Stimulated activated CD4-positive, alpha-beta T cell treated with anti-CD3 and anti-CD28 coated beads, Interleukin-15, amount 100 ng/mL, for 1 hour (primary cell): ENCODE measurements at places on chromosomes 4 and X.

DNA sequence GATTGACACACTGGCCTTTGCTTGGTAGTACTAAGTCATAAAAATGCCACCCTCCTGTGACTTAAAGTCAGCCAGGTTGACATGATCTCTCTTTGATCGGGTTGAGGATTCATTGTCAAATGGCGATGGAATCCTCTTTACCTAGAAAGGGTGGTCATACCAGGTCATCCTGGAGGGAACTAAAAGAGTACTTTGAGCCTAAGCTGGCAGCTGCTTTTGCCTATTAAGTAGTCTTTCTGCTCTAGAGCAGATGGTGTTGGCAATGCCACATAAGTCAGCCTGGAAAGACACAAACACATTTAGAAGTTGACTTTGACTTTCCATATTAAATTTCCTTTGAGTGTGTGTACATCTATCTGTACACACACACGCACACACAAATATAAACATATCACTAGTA, 39.2 kb upstream of the C4orf54 start:
- DNase-seq = no peak

GRCh38 chrX:116281106-116281505, 110.6 kb downstream of the AGTR2 start:
- no peak for DNase-seq

DNA sequence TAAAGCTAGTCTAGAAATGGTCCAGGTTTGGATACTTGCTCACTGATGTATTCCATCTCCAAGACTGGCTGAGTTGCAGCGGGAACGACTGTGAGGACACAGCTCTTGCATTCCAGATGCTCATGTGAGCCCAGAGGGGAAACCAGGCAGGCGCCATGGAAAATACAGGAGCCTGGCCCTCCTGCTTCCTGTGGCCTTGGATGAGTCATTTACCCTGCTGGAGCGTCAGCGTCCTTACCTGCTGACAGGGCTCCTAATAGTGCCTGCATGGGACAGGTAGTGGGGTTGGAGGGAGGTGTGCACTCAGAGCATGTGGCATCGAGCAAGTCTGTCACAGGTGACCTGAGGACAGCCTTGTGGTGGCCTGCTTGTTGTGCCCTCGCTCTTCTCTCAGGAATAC, 69.4 kb downstream of the NSG1 start:
- DNase-seq = no peak

- no peak for DNase-seq
Observed at GRCh38 chr4:110442309-110442708, 33.6 kb upstream of the ENPEP start.

DNA sequence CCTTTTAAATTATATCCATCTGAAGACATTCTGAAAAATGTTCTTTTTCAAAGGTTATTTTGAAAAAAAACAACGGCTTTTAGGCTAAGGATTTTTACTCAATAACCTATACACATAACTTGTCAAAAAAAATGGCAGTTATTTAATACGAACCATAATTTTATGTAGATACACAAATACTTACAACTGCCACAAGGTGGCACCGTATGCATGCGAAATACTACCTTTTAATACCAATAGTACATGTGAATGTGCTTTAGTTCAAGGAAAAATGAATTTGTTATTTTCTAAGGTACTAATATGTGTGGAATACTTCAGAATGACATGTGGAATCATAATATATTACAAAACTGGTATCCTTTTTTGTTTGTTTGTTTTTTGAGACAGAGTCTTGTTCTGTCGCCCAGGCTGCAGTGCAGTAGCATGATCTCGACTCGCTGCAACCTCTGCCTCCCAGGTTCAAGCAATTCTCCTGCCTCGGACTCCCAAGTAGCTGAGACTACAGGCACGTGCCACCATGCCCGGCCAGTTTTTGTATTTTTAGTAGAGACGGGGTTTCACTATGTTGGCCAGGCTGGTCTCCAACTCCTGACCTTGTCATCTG, 4.6 kb upstream of the MAD2L1 start:
- no peak for DNase-seq

DNA sequence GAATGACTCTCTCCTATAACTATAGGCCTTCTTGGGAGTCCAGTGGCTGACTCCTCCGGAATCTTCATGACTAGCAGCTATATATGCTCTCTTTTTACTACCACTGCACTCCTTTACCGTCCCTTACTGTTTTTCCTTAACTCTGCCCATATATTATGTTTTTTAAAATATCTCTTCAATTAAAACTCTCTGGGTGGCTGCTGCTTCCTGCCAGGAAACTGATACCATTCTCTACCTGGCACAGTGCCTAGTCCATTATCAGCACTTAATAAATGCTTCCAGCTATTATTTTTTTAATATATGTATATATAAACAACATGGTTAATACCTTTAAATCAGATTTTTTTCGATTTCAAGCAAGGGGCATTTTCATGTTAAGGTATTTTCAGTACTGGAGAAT, 136.6 kb upstream of the FAM47B start:
- no peak for DNase-seq

DNA sequence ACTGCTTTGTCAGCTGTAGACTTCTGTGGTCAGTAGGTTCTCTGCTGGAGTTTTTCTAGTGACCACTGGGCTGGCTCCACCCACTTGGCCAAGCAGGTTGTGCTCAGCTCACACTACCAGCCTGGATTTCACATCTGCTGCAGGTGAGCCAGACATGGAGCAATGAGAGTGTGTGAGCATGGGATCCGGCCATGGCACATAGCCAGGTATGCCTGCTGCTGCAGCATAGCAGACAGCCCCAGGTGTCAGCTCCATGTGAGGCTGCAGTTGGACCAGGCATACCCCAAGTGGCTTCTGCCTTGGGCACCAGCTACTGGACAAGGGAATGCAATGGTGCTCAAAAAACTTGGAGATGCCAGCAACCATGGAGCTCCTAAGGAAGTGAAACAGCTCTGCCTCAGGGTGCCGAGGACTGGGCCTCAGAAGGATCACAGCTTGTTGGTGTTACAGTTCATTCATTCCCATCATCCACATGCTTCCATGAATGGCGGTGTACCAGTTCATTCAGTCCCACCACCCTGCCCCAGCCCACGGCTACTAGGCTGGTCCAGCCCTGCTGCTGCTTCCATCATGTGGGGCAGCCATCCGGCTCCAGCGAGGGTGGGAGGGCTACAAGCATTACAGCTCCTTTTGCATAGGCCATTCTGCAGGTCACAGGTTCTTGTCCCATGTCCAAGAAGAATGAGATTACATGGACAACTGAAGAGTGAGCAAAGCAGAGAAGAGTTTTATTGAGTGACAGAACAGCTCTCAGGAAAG, 389.1 kb upstream of the PCDH7 start:
- no peak for DNase-seq

DNA sequence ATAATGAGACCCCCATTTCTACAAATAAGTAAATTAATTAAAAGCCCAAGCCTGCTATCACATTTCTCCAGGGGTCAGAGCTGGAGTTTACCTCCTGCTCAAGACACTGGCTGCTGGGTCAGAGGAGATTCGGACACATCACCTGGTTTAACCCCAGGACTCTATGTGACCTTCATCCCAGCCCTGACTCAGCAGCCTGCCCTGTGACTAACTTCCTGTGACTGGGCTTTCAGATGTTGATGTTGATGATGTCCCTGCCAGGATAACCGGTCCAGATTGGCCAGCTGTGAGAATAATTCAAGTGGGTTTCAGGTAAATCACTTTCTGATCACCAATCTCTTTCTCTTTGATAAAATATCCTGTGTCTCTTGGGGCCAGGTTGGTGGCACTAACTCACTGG, 102.4 kb upstream of the MAML3 start:
- no peak for DNase-seq

GRCh38 chr4:177451108-177451500, 8.9 kb upstream of the AGA start:
- no peak for DNase-seq

- no peak for DNase-seq
Observed at GRCh38 chr4:22003878-22004277, 55.3 kb upstream of the KCNIP4 start.

DNA sequence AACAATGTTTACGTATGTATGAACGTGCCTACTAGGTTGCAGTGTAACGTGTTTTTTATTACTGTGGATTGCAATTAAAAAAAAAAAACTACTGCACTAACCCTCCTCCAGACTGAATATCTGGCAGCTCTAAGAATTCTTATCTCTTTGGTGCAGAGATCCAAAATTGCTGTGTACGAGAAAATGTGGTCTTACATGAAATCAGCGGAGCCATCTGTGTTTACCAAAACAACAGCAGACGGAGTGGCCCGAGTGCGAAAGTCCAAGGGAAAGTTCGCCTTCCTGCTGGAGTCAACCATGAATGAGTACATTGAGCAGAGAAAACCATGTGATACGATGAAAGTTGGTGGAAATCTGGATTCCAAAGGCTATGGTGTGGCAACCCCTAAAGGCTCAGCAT, 268.1 kb downstream of the THOC2 start:
- DNase-seq = no peak

DNA sequence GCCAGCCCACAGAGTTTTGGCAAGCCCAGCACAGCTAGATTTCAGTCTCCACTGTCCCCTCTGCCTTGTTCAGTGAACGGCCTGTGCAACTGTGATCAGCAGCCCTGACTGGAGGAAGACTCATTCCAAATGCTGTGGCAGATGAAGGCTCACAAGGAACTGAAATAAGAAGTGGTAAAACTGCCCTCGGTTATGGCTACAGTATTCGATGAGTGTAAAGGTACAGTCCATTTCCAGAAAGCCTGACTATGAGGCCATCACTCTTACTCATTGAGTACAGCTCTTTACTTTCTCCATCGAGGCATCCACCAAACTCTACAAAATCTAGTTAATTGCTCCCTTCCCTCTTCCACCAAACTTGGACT, 69.1 kb downstream of the RHOH start:
- no peak for DNase-seq

DNA sequence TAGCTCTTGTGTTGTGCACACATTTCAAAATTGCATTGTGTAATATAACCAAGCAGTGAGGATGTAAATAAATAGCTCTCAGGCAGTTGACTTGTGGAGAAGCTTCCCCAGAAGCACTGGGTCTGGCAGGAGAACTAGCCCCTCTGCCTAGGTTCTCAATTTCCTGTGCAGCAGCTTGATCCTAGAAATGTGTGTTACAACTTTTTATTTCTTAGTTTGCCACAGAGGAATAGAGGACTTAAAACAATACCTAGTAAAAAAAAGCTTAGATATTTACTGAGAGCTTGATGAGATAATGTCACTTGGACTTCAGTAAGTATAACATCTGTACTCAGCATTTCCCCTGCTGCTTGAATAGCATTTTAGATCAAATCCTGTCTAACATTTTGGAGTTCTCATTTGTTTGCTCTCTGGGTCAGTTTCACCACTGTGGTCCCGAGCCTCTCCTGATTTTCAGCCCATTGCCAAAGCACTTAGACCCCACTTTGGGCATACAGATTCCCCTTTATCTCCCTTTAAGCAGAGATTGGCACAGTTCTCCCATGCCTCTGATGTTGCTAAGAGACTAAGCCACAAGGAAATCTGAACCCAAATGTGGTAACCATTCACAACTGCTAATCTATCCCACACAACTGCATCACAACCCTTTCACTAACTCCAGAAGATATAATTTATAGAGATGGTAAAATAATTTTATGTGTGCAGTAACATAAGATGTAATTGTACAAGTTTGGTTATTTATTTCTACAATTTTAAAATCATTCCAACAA, 98.2 kb upstream of the NRK start:
- DNase-seq = no peak

DNA sequence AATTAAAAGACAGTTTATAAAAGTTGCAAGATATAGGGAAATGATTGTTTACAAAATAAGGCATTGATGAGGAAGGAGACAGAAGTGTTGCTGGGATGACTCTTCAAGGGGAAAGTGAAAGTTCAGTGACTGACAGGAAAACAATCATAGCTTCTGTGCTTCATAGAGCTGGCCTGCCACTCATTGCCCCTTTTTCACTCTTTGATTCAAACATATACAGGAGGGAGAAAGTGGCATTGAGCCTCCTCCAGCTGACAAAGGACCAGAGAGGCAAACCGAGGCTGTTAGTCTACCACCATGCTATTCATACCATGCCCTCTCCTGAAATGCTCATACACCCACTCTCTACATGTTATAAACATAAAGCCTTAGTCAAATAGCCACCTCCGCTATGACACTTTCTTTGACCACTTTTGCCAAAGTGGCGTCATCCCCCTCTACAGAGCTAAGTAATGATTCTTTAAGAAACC, 79.2 kb upstream of the ATOH1 start:
- DNase-seq = no peak

- no peak for DNase-seq
Observed at GRCh38 chr4:161343569-161343950, 820.2 kb downstream of the FSTL5 start.

DNA sequence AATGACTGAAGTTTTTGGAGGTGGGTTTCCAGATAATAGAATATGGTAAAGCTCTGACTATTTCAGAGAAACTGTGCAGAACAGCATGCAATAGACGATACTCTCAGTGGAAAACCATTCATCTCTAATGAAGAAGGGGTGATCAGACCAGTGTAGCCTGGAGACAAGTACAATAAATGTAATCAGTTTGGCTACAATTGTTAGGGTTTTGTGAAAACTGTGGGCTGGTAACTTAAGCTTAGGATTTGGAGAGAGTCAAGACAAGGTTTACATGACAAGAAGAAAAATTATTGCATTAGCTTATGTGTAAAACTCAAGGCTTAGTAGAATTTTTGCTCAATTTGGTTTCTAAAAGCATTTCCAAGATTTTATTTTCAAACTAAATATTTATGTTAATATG, 241.5 kb upstream of the ANKRD50 start:
- DNase-seq = no peak
